Inflammatory macrophage (primary cell): ENCODE measurements at places on chromosomes 12 and 14.
A peak's percentile ranks its signal among the peaks of the same experiment; 100 is the strongest.

DNA sequence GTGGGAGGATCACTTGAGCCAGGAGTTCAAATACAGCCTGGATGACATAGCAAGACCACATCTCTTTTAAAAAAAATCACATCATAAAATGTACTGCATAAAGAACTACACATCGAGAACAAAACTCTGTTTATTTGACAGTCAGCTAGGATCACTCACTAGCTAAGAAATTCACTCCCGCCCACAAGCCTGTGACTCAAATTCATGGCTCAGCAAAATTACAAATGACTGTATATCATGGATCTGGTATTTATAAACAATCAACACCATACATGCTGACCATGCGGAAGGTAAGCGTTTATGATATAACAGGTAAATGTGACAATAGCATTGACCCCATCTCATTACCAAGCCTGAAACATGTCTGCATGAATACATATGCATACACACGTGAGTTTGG is 206.5 kb downstream of the EFCAB11 start:
- DNase-seq = peak; percentile 17

DNA sequence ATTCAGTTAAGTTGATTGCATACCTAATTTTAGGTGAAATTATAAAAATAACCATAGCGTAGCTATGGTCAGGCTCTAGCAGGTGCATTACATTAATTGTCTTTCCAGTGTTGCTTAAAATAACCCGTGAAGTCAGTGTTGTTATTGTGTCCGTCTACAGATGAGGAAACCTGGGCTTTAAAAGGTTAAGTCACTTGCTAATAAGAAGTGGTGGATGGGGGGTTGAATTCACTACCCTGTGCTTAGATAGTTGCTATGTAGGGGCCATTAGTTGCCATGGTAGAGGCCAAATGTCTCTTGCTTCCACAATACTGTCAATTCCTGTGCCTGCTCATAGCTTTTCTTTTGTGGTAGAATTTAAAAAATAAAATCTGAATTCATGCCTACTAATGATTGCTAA is 174.8 kb downstream of the PELI2 start:
- no peak for DNase-seq

DNA sequence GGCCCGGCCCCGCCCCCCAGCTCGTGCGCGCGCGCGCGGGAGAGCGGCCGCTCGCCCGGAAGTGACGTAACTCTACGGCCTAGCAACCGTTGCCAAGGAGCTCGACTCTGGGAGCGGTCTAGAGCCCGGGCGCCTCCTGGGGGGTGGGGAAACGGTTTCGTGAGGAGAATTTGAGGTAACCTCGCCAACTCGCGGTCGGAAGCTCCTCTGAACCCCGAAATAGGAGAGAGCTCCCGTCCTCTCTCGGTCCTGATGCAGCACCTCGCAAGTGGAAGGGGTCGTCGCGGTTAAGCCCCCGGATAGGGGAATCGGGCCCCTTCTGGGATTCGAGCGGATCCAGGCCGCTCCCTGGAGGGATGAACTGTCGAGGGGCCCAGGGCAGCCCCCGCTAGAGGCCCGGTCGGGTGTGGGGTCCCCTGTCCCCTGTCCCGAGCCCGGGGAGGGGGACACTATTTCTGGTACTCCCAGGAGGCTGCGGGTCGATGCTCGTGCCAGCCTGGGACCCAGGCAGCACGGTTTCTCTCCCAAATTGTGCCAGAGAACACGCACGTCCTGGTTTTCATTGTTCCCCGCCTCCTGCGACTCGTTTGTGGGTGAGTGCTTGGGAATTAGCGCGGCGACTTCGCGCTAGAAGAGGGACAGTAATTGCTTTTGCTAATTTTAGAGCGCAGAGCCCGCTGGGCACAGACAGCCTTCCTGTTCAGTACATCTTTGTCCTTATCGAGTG is at the start of gene IFT81:
Gene IFT81, plus strand, starts transcription at position 89 of the 727 bp plus-strand sequence. CDS start 3,024 bp downstream, outside the sequence.
- DNase-seq = peak; percentile 92

DNA sequence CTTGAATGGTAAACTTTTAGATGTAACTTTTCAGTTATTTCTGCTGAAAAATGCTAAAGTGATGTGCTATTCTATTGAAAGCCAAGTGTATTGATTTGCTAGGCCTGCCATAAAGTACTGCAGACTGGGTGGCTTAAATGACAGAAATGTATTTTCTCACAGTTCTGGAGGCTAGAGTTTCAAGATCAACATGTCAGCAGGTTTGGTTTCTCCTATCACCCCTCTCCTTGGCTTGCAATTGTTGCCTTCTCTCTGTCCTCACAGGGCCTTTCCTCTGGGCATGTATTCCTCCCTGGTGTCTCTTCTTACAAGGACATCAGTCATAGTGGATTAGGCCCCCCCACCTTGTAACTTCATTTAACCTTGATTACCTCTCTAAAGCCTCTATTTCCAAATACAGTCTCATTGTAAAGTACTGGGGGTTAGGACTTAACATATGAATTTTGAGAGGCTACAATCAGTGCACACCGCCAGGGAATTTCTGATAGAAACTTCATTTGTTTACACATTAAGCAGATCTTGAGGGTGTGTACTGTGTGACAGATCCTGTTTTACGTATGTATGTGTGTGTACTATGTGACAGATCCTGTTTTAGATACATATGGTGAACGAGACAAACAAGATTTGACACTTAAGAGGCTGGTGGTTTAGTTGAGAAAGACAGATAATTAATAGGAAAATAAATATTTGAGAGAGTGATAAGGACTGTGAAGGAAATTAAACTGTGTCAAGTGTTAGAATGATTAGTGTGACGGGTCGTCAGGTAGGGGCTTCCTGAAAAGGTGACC is 49.5 kb downstream of the ADIPOR2 start:
- DNase-seq = no peak
